ENCODE measurements at places on chromosomes 12 and 14.
A peak's percentile ranks its signal among the peaks of the same experiment; 100 is the strongest.

DNA sequence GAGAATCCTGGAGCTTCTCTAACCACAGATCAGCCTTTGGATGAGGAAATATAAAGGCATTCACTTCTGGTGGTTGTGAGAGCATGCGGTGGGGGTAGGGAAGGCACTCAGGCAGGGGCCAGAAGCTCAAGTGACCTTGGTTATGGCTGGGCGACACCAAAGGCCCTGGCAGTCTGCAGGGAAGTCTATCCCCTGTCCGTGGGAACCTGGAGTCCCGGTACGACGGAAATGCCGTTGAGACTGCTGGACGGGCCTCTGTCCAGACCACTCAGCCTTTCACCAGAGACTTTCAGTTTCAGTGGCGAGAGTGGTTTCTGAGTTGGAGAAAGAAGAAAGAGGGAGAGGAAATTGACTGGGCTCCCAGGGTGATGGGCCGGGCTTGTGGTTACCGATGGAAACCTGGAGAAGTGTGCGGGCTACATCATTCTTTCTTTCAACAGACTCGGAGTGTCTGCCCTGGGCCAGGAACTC lies 20.9 kb downstream of the ISCA2 start:
- peak; percentile 37 for DNase-seq

DNA sequence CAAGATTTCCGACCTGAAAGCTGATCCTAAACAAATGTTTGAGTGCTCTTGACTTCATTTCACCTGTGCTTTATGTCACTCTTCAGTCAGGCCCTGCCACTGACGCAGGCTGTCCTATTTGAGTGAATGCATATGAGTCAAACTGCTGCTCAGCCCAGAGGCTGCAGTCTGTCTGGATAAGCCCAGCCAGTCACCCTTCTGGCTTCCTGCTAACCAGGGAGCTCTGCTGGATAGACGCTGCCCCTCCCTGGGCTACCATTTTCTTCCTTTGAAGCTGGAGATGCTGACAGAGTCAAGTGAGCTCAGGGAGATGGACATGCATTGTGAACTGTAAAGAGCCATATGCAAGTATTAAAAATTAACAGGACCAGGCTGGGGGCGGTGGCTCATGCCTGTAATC lies 5.1 kb upstream of the TUNAR start:
- DNase-seq, result no peak

- no peak for DNase-seq
These were observed 421.1 kb downstream of the DPF3 start for GRCh38 chr14:72472845-72473244.

DNA sequence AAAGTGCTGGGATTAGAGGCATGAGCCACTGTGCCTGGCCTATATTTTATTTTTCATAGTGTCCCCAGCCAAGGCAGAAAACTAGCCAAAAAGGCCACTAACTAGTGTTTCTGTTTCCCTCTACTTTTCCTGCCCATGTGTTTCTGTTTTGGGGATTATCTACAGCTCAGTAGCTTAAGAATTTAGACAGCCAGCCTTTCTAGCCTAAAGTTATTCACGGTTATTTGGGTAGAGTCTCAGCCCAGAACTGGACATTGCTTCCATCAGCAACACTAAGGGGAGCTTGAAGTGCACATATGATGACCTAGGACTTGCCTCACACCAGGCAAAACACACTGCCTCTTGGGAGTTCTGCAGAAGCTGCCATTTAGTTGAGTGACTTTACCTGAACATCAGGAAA lies 17.9 kb downstream of the PROX2 start:
- DNase-seq, result no peak

- DNase-seq, result no peak
These were observed 18.6 kb upstream of the MDM1 start for GRCh38 chr12:68350753-68351152.

DNA sequence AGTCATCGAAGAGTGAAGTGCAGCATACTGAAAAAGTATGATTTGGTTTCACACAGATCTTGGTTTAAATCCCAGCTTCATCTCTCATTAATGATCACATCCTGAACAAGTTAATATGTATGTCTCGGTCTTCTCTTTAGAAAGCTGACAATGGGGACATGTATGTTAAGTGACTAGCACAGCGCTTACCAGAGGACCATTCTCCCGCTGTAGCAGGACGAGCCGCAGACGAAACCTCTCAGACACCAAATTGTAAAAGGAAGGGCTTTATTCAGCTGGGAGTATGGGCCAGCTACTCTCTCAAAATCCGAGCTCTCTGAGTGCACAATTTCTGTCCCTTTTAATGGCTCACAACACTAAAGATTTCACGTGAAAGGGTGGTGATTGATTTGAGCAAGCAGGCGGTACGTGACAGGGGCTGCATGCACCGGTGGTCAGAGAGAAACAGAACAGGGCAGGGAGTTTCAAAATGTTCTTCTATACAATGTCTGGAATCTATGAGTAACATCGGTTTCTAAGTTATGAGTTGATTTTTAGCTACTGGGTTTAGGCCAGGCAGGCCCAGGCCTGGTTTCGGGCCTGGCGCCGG lies 682.4 kb downstream of the DIO2 start:
- no peak for DNase-seq

DNA sequence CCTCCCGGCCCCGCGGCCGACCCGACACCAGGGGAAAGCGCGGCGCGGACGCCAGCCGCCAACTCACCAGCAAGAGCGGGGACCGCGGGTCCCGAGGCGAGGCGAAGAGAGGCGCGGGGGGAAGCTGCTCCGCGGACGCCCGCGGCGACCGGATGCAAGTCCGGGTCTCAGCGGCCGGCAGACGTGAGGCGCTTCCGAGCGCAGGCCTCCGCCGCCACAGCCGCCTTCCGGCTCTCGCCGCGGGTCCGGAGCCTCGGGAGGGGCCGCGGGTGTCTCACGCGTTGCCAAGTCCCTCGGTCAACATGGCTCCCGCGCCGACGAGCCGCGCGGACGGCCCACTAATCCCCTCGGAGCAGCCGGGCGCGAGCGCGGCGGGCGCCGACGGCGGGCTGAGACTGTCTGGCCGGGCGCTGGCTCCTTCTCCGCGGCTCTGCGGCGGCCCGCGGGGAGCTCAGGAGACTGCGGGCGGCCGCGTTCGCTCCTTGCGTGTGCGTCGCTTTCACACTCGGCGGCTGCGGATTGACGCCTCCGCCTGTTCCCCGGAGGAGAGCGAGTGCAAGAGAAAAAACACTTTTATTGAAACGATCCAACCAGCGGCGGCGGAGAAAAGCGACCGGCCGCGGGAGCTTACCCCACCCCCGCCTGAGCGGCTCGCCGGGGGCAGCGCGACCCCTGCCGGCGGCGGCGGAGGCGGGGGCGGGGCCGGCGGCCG lies at the start of gene CDK17:
Gene CDK17 (minus strand): TSS at position 521 of the 712 bp plus-strand sequence. CDS start 65,603 bp downstream, outside the sequence.
- peak; percentile 86 for DNase-seq

DNA sequence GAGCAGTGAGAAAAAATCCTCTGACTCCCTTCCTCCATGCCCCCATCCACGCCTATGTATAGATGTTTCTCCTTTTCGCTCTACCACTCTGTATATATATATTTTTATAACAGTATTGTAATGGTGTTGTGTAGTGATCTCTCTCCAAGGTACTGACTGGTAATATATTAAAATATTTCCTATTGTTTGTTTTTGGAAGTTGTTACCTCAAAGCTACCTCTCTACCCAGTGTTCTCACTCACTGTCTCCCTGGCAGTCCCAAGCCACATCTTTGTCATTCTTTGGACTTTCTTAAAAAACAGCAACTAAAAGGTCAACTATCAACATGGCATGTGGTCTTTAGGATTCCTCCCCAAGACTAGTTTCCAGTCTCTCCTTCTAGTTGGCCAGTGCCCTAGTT lies 15.7 kb upstream of the RMST start:
- no peak for DNase-seq

- DNase-seq, result no peak
These were observed at the start of gene NTF3 for GRCh38 chr12:5432011-5432400. TSS of gene NTF3 (plus strand) at chr12:5432108. CDS start at chr12:5432325, 217 bp downstream.

DNA sequence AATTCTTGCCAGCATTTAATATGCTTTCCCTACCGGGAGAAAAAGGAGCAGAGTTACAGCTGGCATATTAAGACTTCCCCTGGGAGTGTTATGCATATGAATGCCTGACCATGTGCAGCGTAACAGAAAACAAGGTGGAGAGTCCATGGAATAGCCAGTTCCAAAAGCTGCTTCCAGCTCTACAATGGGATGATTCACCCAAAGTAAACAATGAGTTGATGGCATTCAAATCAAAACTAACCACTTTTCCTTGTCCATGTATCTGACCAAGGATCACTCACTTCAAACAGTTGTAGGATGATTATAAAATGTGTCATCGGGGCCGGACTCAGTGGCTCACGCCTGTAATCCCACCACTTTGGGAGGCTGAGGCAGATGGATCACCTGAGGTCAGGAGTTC lies 48.1 kb upstream of the BICDL1 start:
- no peak for DNase-seq

GRCh38 chr14:77133720-77134338 lies 7.8 kb downstream of the ZDHHC22 start:
- DNase-seq, result peak; percentile 66

GRCh38 chr12:99498756-99499155 lies 148.8 kb upstream of the GARIN6 start:
- no peak for DNase-seq

GRCh38 chr12:66387117-66387516 lies 84.8 kb downstream of the HELB start:
- DNase-seq, result no peak

GRCh38 chr12:111789779-111790178 lies 23.0 kb downstream of the ALDH2 start:
- DNase-seq, result no peak

DNA sequence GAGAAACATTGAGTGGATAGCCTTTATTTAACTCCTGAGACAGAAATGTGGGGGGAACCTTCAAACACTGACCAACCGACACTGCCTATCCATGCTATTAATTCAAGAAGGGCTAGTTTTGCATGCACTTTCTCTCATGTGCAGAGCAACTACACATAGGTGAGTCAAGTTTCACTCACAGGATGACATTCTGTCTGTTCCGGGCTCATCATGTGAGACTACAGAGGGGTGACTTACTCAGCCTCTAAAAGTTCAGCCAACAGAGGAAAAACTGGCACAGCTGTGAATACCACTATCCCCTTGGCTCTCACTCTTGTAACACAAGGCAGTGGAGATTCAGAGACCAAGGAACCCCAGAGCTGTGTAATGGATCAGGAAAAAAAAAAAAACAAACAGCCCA lies 13.3 kb downstream of the BEST3 start:
- DNase-seq, result no peak

DNA sequence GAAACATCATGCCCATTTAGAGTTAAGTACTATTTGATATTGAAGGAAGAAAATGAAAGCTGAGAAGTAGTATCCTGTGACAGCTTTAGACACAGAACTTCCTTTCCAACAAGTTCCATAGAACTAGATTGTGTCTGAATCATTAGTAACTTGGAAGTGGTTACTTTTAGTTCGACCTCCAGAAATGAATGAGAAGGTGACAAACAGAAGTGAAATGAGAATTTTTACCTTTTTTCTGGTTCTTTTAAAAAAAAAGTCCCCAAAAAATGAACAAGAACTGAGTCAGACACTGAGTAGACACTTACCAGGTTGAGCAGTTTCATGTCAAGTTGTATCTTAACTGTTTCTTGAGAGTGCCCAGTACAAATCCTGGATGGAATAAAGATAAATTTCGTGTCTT lies 3.0 kb downstream of the ATP6V0A2 start:
- DNase-seq, result no peak

DNA sequence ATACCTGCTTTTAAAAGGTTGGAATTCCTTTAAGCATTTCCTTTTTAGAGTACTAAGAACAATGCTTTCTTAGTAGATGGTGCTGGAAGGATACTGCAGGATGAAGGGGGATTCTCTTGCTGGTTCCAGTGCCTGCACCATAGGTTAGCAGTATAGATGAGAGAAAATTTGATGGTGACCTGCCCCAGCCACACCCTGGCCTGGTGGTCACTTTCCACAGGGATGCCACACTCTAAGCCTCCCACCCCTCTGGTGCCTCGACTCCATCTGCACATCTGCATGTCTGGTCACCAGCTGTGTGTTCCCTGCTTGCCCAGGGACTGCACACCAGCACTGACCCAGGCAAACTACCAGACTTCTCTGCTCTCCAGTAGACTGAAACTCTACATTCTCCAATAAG lies 19.1 kb downstream of the SLC2A3 start:
- DNase-seq, result no peak

- no peak for DNase-seq
These were observed 20.5 kb downstream of the BRAP start for GRCh38 chr12:111664961-111665865.

DNA sequence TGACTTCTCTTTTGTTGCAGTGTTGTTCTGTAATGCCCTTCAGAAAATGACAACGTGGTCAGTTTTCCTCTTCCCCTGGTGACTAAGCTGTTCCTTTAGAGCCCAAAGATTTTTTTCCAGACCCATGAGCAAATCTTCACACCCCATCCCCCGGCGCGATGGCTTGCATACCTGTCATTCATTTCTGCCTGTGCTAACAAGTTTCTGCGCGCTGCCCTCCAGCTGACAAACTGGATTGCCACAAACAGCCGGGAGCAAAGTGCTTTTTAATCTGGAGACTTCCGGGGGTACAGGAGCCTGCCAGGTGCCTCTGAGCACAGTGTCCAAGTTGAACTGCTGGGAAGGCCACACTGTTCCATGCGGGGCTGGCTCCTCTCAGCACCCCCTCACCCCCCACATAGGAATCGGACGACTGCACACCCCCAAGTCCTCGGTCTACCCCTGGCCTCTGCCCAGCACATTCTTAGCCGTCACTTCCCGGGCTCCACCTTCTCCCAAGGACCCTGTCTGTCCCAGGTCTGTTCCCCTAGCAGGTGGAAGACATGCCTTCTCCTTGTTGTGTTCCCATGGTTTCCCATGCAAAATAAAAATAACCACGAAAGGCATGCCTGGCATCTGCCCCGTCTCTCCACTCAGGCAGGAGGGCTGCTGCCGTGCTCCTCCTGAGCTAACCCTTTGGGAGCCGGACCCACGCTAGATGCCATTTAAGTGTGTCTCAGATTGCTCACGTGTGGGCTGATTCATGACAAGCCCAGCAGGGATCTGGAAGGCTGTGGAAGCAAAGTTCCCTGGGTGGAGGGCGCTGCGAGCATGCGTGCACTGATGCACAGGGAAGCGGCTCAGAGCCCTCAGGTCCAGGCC lies 14.1 kb downstream of the RILPL1 start:
- peak; percentile 9 for DNase-seq

GRCh38 chr12:123516216-123516780 lies 17.2 kb downstream of the RILPL1 start:
- no peak for DNase-seq

GRCh38 chr12:126811391-126811790 lies 1455.6 kb upstream of the TMEM132C start:
- no peak for DNase-seq

GRCh38 chr12:12926571-12927071 lies 25.3 kb downstream of the GPRC5D start:
- DNase-seq, result no peak

DNA sequence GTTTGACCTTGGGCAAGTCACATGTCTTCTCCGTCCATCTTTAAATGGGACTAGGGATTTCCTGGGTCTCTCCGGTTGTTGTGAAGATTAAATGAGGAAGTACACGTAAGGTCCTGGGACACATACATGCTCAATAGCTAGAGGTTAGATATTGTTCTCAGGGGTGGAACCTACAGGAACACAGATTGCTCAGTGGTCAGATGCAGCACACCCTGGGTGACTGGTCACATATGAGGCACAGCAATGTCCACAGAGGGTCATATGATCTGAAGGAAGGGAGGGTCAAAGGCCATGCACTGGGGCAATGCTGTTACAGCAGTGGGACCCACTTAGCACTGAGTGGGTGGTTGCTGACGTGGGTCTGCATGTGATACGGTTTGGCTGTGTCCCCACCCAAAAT lies 11.4 kb upstream of the SLC8B1 start:
- no peak for DNase-seq

All from stimulated activated CD4-positive, alpha-beta T cell treated with anti-CD3 and anti-CD28 coated beads, Interleukin-2, amount 100 ng/mL, for 24 hours (primary cell).